Left ventricle myocardium inferior (tissue), 1 donor: ENCODE measurements at places on chromosomes 3 and 15.

DNA sequence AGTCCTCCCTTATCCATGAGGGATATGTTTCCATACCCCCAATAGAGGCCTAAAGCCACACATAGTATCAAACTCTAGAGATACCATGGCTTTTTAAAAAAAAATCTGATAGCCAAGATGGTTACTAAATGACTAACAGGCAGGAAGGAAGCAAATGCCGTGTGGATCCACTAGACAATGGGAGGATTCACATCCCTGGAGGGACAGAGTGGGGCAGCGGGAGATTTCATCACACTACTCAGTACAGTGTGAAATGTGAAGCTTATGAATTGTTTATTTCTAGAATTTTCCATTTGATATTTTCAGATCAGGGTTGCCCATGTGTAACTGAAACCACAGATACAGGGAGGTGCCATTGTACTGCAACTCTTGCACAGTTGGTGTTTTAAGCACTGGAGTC, 826.6 kb downstream of the SQOR start:
- DNase-seq, result no peak

- DNase-seq, result no peak
Measured at GRCh38 chr3:125337506-125337905, 37.6 kb downstream of the ZNF148 start.

- no peak for DNase-seq
Measured at GRCh38 chr3:56621681-56622080, 61.4 kb downstream of the TASOR start.

- DNase-seq, result no peak
Measured at GRCh38 chr15:100060276-100060926, 281.4 kb downstream of the ADAMTS17 start.

DNA sequence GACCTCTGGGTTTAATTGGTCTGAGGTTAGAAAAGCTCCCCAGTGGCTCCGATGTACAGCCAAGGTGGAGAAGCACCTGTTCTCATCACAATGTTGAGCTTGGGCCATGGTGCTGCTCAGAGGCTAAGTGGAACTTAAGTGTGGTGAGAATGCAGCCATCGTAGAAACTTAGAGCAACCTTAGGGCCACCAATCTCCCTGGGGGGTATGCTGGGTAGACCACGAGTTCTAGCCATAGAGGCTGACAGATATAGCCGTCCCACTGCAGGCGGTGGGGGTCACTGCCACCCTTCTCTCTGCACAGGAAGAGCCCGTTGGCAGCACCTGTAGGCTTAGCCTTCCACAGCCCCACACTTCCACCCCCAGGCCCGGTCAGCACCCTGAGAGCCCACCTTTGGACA, 38.0 kb downstream of the MGLL start:
- no peak for DNase-seq

DNA sequence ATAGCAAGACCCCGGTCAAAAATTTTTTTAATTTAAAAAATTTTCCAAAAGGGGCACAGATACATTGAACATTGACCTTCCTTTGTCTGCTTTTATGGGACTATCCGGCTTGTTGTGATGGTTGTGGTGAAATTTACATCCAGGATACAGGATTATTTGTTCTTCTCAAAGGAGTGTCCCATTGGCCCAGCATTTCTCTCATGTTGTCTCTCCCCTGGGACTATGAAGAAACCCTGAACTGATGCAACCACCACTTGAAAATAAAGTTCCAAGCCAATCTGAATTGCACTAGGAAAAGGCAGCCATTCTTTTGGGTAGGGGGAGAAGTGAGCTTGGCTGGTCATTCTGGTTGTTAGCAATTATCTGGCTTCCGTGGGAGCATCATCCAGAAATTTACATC, 58.4 kb downstream of the PPARG start:
- DNase-seq, result no peak

DNA sequence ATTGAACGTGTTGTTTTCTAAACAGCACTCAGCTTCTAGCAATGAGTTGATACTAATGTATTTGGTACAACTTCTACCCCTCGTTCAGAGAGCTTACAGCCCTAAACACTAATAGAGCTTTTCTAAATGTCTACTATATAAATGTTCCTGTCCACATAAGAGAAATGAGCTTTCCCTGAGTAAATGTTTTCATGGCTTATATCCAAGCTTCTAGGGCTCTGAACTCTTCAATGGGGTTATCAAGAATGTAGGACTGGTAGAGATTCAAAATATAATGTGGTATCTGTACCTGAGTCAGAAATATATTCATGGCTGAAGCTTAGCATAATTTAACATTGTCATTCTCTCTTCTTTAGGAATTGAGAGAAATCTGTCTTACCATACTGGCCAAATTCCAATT, 73.4 kb downstream of the SERPINI1 start:
- no peak for DNase-seq

GRCh38 chr3:122255757-122256439, 69.2 kb upstream of the CSTA start:
- DNase-seq, result no peak

GRCh38 chr3:47865192-47865591, 62.3 kb downstream of the DHX30 start:
- no peak for DNase-seq

DNA sequence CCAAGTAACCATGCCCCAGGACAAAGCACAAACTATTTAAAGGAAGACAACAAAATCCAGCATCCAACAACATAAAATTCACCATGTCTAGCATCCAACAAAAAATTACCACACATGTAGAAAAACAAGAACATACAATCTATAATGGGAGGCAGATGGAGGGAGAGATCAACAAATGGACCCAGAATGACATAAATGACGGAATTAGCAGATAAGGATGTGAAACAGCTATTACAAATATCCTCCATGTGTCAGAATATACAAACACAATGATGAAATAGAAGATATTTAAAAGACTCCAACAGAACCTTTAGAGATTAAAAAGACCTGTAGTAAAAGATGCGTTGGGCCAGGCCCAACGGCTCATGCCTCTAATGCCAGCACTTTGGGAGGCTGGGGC, 10.8 kb downstream of the LYSMD4 start:
- DNase-seq, result no peak

DNA sequence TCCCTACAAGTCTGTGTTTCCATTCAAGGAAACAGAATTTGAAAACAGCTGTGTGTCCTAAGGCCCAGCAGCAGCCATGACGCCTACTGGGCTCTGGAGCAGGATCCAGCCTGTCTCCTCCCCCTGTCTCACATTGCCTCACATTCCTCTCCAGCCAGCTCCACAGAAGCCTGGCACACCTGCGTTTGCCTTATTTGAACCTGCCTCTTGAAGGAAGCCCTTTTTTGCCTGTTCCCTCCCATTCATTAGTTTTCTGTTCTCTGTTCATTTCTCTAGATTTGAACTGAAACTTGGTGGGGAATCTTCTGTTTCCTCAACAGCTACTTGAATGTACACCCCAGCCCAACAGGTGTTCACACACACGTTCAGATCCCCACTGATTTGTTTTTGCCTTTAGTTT, 890.5 kb downstream of the TUSC7 start:
- no peak for DNase-seq

DNA sequence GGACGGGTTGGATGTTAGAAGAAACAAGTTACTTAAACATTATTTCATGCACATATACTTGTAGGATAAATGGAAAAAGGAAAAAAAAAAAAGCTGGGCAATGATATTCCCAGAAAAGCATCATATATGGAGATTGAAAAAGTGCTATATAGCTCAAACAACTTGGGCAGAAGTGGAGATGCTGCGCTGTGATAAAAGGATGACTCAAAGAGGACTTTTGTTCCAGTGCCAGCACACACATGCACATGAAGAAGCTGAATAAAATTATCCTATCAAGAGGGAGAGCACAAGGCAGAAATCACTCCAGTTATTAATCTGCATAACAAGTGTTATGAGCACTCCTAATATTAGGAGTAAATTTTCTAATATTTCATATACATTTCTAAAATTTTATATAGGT, 30.9 kb downstream of the FRMD4B start:
- DNase-seq, result no peak

GRCh38 chr15:25801586-25802284, 61.4 kb downstream of the ATP10A start:
- no peak for DNase-seq

- DNase-seq, result no peak
Measured at GRCh38 chr3:37031096-37031682, 37.9 kb downstream of the MLH1 start.

- DNase-seq, result no peak
Measured at GRCh38 chr15:70857562-70858285, 3.8 kb upstream of the LARP6 start.

DNA sequence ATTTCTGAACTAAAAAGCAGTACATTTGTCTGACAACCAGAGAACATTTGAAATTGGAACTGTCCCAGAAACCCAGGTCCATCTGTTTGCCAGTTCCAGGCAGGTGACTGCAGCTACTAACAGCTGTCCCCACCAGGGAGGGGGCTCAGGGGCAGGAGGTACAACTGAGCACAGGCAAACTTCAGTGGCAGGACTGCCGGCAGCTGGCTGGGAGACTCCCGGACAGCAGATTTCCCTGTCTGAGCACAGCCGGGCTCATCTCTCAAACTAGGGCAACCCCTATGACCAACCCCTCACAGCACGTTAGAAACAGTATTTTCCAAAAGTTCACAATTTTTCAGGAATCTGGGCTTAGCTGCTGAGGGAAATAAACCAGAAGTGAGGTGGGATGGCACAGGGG, 88.8 kb downstream of the MEGF11 start:
- DNase-seq, result no peak
